ENCODE measurements at places on chromosomes 16 and 17.
A peak's percentile ranks its signal among the peaks of the same experiment; 100 is the strongest.

DNA sequence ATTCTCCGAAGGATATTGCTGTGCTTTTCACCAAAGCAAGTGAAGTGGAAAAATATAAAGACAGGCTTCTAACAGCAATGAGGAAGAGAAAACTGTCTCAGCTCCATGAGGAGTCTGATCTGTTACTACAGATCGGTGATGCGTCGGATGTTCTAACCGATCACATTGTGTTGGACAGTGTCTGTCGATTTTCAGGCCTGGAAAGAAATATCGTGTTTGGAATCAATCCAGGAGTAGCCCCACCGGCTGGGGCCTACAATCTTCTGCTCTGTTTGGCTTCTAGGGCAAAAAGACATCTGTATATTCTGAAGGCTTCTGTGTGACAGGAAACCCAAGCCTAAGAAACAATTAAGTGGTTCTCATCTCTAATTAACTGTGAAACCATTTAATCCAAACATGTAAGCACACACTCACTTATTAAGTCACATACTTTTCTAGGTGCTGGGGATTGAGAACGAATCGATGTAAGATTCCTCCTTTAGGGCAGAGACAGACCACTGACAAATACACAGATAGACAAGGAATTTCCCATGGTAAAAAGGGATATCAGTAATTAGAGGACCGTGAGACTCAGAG lies 22.8 kb downstream of the SLFN5 start:
- DNase-seq = no peak

DNA sequence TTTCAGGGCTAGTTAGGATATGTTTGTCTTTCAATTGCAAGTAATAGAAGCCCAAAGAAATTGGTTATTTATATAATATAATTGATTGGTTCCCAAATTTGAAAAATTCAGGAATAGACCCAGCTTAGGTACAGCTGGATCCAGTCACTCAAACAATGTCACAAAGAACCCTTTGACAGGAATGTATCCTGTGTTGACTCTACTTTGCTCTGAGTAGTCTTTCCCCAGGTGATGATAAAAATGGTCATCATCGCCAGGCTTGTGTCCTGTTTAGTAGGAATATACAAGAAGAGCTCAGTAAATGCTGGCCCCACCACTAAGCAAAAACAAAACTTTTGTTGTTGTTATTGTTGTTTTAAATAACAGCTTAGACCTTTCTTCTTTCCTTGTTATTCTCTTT lies 35.0 kb downstream of the MAPT start:
- DNase-seq = no peak

DNA sequence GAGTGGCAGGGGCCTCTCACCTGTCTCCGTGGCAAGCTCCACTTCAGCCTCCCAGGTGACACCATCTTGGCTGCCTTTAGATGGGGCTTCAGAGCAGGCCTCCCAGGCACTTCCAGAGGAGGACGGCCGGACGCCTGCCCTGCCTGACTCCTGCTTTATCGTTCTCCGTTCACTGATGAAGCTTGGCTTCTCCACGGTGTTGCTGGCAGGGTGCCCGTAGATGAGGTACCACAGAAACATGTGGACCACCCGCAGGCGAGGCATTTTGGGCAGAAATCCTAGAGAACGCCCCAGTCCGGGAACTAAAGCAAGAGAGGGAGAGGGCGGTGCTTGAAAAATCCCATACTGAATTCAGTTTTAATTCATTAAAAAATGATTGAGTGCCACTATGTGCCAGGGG lies 54.5 kb downstream of the GTF3C1 start:
- no peak for DNase-seq

DNA sequence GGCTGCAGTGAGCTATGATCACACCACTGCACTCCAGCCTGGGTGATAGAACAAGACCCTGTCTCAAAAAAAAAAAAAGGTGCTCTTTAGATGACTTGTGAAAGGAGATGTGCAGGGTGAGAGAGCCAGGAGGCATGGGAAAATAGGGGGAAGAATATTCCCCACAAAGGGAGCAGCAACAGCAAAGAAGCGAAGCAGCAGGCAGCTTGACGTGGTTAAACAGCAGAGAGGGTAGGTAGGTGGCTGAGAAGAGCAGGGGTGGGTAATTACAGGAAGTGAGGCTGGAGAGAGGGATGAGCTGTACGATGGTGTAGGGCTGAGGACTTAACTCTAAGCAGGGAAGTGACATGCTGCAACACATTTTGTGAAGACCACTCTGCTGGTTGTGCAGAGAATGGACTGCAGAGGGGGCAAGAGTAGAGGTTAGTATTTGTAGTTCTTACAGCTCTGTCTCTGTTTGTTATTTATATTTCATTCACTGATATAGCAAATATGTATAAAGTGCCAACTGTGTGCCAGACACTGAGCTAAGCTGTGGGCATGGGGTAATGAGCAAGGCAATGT lies 1.6 kb downstream of the HEATR3 start:
- peak; percentile 18 for DNase-seq

GRCh38 chr16:50430076-50430475 lies 61.3 kb upstream of the BRD7 start:
- no peak for DNase-seq

- no peak for DNase-seq
Measured at GRCh38 chr17:3710951-3711383, 12.7 kb upstream of the HASPIN start.

GRCh38 chr16:25957707-25958106 lies 265.9 kb downstream of the HS3ST4 start:
- no peak for DNase-seq

GRCh38 chr16:20750558-20750957 lies 8.9 kb upstream of the THUMPD1 start:
- DNase-seq = no peak

GRCh38 chr16:14111713-14112538 lies 40.8 kb downstream of the MRTFB start:
- DNase-seq = peak; percentile 45

DNA sequence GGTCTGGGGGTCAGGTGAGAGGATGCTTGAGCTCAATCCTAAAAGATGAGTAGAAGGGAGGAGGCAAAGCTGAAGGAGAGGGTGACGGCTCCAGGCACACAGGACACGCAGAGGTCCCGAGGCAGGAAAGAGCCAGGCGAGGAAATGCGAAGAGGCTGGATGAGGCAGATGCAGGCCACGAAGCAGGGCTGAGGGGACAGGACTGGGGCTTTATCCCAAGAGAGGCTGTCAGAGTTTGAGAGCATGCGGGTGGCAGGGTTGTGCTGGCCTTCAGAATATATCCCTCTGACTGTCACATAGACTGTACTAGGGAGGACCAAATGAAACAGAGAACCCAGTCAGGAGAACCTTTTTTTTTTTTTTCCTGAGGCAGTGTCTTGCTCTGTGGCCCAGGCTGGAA lies 100.2 kb downstream of the RMI2 start:
- no peak for DNase-seq

DNA sequence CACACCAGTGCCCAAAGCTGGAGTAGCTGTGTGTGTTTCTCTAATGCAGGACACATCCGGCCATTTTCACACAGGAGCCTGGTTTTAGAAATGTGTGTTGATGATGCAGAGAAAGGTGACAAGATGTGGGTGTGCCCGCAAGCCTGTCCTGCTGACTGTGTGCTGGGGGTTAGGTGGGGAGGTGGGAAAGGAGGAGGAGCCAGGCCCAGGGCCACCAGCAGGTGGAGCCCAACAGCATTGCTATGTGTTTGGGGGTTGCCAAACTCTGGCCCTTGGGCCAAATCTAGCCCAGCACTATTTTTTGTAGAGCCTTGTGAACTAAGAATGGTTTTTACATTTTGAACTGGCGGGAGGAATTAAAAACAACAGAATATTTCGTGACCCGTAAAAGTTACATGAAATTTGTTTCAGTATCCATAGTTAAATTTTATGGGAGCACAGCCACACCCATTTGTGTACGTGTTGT lies 61.7 kb upstream of the LGALS9 start:
- no peak for DNase-seq

GRCh38 chr16:51154271-51155171 lies 3.5 kb upstream of the SALL1 start:
- no peak for DNase-seq

GRCh38 chr17:36598951-36599401 lies 2.4 kb upstream of the MRM1 start:
- DNase-seq = no peak

DNA sequence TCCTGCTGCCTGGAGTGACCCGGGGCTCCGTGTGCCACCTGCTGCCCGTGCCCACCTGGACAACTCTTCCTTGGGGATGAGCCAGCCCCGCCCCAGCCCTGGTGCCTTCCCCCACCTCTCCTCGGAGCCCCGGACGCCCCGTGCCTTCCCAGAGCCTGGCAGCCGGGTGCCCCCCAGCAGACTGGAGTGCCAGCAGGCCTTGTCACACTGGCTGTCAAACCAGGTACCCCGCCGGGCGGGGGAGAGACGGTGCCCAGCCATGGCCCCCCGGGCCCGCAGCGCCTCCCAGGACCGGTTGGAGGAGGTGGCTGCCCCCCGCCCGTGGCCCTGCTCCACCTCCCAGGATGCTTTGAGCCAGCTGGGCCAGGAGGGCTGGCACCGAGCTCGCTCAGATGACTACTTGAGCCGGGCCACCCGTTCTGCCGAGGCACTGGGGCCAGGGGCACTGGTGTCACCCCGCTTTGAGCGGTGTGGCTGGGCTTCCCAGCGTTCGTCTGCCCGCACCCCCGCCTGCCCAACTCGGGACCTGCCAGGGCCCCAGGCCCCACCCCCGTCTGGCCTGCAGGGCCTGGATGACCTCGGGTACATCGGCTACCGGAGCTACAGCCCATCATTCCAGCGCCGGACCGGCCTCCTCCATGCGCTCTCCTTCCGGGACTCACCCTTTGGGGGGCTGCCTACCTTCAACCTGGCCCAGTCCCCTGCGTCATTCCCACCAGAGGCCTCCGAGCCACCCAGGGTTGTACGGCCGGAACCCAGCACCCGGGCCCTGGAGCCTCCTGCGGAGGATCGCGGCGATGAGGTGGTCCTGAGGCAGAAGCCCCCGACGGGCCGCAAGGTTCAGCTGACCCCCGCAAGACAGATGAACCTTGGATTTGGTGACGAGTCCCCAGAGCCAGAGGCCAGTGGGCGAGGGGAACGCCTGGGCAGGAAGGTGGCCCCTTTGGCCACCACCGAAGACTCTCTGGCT lies 38.4 kb downstream of the ARHGAP23 start:
- no peak for DNase-seq

DNA sequence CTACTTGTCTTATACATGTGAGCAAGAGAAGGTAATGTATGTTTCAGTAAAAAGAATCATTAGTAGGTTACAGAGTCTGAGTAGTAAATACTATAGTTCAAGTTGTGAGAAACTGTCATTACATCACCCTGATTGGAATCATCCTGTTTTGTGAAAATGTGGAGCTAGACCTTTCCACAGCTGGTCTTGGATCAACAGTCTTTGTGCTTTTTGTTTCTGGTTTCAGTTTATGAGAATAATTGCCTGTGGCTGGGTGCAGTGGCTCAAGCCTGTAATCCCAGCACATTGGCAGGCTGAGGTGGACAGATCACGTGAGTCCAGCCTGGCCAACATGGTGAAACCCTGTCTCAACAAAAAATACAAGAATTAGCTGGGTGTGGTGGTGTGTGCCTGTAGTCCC lies 19.7 kb upstream of the SHISA9 start:
- DNase-seq = no peak

- no peak for DNase-seq
Measured at GRCh38 chr17:9893411-9894012, 11.6 kb downstream of the RCVRN start.

DNA sequence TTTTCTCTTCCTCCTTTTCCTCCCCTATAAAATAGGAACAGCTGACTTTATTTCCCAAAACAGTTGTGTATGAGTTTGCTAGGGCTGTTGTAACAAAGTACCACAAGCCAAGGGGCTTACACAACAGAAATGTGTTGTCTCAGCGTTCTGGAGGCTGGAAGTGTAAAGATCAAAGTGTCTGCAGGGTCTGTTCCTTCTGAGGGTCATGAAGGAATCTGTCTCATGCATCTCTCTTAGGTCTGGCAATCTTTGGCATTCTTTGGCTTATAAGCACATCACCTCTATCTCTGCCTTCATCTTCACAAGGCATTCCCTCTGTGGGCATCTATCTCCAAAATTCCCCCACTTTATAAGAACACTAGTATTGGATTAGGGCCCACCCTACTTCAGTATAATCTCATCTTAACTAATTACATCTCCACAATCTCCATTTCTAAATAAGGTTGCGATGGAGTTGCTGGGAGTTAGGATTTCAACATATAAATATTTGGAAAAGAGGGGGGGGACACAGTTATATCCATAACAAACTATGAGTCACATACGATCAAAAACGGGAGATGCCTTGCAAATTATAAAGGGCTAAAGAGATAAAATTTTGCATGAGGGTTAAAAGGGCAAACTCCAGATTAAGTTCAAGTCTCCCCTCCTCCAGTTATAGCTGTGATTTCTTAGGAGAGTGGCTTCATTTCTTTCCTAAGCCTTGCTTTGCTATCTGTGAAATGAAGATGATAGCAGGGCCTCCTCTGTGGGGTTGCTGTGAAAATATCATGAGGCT lies 109.7 kb downstream of the VAT1L start:
- DNase-seq = no peak

DNA sequence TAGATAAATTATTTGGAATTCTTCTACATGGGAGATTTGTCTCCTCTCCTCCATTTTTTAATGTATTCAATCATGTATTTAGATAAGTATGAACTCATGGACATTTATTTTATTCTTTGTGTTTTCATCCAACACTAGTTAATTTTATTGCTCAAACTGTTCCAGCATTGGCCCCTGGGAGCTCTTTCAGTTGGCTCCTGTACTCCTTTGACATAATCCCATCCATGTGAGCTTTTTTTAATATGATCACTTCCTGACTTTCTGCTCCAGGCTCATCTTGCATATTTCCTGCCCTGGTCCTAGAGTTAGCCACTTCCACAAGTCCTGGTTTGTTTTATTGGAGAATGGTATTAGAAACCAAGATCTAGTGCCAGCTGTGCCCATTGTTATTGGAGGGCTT lies 419.0 kb upstream of the CDH11 start:
- DNase-seq = no peak

- DNase-seq = no peak
Measured at GRCh38 chr16:25009822-25010221, 5.3 kb downstream of the ARHGAP17 start.

- DNase-seq = no peak
Measured at GRCh38 chr17:80510772-80511171, 33.9 kb upstream of the RPTOR start.

DNA sequence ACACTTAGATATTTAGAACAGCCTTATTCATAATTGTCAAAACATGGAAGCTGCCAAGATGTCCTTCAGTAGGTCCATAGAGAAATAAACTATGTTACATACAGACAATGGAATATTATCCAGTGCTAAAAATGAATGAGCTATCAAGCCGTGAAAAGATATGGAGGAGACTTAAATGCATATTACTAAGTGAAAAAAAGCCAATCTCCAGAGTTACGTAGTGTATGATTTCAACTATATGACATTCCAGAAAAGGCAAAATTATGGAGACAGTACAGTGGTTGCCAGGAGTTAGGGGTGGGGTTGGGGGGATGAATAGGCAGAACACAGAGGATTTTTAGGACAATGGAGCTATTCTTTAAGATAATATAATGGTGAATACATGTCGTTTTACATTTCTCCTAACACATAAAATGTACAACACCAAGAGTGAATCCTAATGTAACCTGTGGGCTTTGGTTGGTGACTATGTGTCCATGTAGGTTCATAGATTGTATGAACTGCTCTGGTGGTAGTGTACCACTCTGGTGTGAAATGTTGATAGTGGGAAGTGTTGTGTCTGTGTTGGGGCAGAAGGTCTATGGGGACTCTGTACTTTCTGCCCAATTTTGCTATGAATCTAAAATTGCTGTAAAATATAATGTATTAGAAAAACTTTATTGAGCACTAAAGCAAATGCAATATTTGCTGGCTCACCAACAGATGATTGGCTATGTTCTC lies 122.6 kb downstream of the USP22 start:
- DNase-seq = no peak

- no peak for DNase-seq
Measured at GRCh38 chr16:68479271-68479670, 31.0 kb upstream of the SMPD3 start.

- DNase-seq = no peak
Measured at GRCh38 chr17:50059256-50059655, 3.3 kb downstream of the ITGA3 start.

Measured in NCI-H1436 (cell line).